ENCODE measurements at places on chromosomes 1 and 21. TPM values are rescaled to one million over a fixed set of nuclear protein-coding genes. Genes with fewer than 3 reads are reported as not detected.

CNR2 gene
- 0.05 TPM for total RNA-seq

LRRC3 gene
- 3.4 TPM for total RNA-seq

SYDE2 gene
- total RNA-seq = 25.1 TPM

LCE2C gene
- total RNA-seq = not detected

CASQ1 gene
- 35.8 TPM for total RNA-seq

GAS5 gene
- total RNA-seq = 292 TPM

Data from camera-type eye (tissue), 1 donor.